NCI-H187 (cell line): ENCODE measurements at places on chromosomes 4 and X.

DNA sequence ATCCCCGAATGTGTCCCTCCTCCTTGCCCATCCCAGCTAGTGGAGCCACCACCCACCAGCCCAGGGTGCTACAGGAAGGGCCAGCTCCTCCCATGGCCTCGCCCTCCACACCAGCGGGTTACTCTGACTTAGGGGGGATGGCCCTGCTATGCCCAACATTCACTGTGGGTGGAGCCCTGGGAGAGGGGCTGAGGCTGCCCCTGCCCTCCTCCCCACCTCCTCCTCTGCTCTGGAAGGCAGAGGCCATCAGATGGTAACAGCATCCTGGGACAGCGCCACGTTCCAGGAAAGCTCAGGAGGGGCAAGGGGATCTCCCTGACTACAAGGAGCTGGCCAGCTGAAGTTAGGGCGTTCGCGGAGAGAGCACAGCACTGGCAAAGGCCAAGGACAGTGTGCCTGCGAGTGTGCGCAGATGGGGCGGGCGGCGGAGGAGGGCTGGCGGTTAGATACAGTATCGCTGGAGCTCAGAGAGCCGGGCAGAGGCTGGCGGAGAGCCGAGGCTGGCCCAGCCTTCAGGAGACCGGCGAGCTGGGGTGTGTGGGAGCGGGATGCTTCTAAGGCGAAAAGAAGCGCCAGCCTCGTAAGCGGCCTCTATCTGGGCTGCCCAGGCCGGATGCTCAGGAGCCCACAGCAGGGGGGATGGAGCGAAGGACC is 1.5 kb downstream of the JAKMIP1 start:
- DNase-seq: no peak

GRCh38 chr4:8090744-8091301 is 67.8 kb downstream of the ABLIM2 start:
- no peak for DNase-seq

GRCh38 chr4:78659264-78659663 is 107.7 kb downstream of the ANXA3 start:
- DNase-seq: no peak

DNA sequence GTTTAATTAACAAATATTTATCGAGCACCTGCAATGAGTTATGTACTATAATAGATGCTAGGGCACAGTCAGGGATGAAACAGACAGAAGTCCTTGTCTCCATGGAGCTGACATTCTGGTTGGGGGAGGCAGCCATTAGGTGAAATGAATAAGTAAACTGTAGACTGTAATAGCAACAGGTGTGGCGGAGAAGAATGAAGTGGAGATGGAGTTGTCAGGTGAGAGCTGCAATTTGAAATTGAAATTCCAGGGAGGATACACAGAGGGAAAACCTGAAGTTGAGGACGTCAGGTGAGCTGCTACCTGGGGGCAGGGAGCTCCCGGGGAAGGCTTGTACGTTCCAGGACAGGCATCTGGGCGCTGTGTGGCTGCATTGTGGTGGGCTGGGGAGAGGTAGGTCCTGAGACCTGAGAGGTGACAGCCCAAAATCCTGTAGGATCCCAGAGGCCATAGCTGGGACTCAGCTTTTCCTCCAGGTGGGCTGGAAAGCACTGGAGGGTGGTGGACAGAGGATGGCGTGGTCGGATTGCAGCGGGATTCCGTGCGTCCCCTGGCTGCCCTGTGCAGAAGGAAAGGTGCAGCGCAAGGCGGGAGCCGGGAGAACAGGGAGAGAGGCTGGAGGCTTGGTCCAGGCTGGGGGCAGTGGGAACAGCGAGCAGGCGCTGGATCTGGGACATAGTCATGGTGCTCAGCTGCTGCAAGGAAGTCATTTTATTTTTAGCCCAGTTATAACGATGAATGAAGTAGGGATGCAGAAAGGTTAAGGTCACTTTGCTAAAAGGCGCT is 24.8 kb downstream of the CYTL1 start:
- no peak for DNase-seq

GRCh38 chr4:173932701-173933100 is 350.8 kb downstream of the FBXO8 start:
- DNase-seq: no peak

DNA sequence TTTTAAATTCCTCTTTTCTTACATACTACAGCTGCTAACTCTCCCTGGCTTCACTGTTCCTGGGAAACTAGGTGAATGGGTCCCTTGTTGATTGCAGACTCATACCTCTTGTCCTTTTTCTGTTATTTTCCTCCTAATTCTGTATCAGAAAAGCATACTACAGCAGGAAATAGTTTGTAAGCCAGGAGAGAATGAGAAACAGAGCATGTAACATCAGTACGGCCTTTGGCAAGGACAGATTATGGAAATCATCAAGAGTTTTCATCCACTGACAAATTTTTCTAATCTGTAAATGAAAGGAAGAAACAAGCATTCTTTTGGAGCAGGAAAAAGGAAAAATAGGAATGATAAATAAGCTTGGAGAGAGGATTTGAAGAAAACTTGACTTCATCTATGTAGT is 239.2 kb downstream of the ANTXR2 start:
- DNase-seq: no peak

DNA sequence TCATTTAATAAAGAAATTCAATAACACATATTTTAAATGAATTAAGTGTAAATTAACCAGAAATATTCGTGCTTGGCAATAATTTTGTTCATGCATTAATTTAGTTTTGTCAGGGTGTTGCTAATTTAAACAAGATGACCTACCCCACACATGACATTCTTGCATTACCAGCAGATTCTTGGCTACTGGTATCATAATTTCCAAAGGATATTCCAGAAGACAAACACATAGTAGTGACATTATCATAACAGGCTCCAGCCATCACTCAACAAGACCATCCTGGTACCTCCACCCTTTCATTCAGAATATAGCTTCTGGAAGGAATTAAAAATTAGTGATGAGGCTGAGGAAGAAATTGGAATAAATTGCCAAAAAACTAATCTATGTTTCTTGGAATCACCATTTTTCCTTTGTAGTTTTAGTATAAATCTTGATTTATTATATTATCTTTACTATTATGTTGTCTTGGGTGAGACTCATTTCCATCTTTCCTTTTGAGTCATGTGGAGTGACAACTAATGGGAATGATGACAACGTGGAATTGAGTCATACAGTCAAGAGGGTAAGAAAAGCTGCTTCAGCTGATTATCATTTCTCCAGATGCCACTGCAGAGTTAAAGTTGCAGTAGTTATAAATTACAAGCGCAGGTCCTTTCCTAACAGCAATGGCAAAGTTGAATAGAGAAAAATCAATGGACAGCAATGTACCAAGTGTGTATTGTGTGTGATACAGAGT is 30.9 kb upstream of the HHIP start:
- DNase-seq: no peak

DNA sequence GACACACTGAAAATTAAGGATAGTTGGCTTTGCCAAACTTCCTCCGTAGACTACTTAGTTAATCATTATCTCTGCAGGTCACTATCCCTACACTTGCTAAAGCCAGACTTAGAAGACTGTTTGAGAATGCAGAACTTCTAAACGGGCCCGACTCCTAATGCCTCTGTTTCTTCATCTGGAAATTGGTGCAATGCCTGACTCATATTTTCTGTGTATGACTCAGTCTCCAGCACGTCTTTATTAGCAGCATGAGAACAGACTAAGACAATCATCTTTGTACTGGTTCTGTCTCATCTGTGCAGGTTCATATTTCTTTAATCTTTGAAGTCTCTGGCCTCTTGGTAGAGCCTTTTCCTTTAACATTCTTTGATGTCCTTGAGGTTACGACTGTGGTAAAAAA is 411.9 kb upstream of the ACTRT1 start:
- no peak for DNase-seq

GRCh38 chr4:4385729-4386295 is 1.1 kb upstream of the NSG1 start:
- DNase-seq: no peak

GRCh38 chr4:99821918-99822503 is 5.4 kb downstream of the DAPP1 start:
- no peak for DNase-seq

GRCh38 chr4:156870861-156871260 is 100.7 kb downstream of the PDGFC start:
- no peak for DNase-seq

GRCh38 chrX:56802428-56802827 is 73.4 kb downstream of the NBDY start:
- DNase-seq: no peak

GRCh38 chr4:138696058-138696457 is 319.5 kb upstream of the NOCT start:
- no peak for DNase-seq

GRCh38 chr4:160592258-160592657 is 1489.4 kb downstream of the RAPGEF2 start:
- no peak for DNase-seq

- peak; percentile 56 for DNase-seq
Observed at GRCh38 chr4:74794382-74795010, at the start of gene BTC. TSS of gene BTC (minus strand) at chr4:74794523. CDS start at chr4:74794325, 198 bp downstream.

DNA sequence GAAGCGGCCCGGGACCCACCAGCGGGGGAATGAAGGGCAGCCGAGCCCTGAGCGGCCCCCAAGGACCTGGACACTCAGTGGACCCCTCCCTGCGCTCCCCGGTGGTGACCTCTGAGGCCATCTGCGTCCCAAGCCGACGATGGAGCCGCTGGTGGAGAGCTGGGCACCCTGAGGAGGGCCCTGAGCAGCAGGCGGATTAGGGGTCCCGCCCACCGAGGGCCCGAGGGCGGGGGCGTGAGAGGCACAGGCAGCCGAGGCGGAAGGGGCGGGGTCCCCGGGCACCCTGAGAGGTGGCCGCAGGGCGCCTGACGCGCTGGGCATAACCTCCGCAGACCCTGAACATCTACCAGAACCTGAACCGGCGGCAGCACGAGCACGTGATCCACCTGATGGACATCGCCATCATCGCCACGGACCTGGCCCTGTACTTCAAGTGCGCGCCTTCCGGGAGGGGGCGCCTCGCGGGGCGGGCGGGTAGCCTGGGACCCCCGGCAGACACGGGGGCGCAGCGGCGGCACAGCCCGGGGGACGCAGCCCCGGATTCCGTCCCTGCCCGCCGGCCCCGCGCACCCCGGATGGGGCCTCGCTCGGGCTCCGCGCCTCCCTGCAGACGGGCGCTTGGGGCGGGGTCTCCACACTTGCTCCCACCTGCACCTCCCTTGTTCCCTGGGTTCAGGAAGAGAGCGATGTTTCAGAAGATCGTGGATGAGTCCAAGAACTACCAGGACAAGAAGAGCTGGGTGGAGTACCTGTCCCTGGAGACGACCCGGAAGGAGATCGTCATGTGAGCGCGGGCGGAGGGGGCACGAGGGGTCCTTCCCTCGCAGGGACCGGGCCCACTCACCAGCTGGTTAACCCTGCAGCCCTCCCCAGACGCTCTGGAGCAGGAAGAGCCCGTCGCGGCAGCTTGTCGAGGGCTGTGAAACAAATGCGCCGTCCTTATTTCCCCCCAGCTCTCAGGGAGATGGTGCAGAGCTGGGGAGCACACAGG is 10.3 kb downstream of the ATP5ME start:
- DNase-seq: no peak

DNA sequence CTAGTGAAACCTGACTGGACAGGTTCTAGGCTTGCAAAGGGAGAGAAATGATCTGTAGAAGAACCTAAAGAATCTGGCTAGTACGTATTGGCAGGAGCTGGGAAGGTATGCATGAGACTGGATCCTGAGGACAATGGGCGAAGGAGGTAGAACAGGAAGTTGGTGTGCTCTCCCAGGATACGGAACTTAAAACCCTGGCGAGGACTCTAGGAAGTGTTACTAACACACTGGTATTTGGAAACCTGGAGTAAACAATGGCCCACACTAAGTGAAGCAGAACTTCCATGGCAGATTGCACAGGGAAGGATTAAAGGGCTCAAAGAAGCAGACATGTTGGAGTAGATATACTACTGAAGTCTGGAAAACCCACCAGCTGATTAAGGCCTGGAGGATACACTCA is 9.1 kb downstream of the SYN1 start:
- no peak for DNase-seq

- no peak for DNase-seq
Observed at GRCh38 chr4:137601934-137602333, 69.6 kb upstream of the PCDH18 start.

DNA sequence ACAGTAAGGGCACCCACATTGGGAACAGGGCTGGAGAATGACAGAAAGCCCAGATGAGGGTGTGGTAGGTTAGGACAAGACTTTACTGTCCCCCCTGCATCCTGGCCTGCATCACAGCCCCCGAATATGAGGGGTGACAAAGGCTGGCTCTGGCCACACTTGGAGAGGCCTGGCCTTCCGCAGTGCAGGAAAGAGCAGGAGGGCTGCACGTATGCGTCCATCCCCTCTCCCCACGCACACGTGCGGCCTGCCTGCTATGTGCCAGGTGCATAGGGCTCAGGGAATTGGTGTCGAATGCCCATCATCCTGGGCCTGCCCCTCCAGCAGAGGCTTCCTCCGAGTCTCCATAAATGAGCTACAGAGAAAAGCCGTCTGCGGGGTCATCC is 80.5 kb downstream of the ABLIM2 start:
- no peak for DNase-seq

DNA sequence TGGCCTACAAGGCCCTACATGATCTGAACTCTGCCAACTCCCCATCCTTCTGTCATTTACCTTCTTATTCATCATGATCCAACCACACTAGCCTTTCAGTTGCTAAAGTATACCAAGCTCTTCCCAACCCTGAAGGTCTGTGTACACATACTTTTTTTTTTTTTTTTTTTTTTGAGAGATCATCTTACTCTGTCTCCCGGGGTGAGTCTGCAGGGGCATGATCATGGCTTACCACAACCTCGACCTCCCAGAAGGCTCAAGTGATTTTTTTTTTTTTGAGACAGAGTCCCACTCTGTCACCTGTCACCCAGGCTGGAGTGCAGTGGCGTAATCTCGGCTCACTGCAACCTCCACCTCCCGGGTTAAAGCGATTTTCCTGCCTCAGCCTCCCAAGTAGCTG is 5.9 kb upstream of the UTP14A start:
- no peak for DNase-seq

GRCh38 chrX:14670819-14671218 is 141.5 kb downstream of the GLRA2 start:
- DNase-seq: no peak

DNA sequence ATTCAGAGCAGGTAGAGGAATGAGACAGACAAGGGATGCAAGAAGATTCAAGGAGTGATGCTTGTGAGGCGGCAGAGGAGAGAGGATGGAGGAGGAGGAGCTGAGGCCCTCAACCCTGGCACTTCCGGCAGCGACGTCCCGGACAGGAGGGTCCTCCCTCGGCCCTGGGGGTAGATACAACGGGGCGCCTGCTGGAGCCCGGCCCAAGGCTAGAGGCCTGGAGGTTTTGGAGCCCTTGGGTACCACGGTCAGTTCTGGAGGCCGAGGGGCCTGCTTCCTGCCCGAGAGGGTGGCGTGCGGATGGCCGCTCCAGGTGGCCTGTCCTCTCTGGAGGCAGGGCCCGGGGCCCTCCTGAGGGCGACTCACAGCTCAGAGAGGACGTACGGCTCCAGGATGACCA is 13.5 kb downstream of the SSR4 start:
- DNase-seq: no peak

DNA sequence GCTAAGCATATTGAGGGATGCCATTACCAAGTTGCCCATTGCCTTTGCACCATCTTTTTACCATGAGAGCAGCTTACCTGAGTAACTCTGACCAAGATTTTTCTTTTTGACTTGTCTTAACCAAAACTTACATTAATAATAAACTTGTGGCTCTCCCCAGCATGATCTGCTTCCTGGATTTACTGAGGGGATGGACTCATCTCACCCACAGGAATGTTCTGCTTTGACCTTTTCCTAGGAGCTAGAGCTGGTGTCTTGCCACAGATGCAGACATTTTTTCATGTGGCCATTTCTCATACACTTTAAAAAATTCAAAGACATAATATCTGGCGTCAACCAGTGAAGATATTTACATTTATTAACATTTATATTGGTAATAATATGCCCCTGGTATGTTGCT is 79.2 kb upstream of the EFHC2 start:
- DNase-seq: no peak

GRCh38 chrX:134501941-134502340 is 42.0 kb downstream of the HPRT1 start:
- DNase-seq: no peak
